ENCODE measurements at places on chromosomes 13 and 19.
A peak's percentile ranks its signal among the peaks of the same experiment; 100 is the strongest.

GRCh38 chr13:24228852-24229458, 68.4 kb downstream of the SPATA13 start:
- DNase-seq, result peak; percentile 66

DNA sequence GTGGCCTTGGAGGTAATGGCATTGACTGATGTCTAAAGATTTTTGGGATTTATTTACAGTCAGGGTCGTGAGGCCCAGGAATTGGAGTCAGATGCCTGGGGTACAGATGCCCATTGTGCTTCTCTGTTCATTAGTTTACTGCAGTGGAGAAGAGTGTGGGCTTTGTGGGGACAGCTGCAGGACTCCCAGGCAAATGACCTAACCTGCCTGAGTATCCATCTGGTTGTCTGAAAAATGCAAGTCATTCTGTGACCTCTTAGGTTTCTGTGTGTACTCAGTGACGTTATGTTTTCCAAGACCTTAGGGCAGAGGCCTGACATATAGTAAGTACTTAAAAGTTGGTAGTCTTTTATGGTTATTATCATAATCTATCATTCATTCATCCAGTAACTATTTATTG, 60.5 kb downstream of the SPATA13 start:
- DNase-seq, result no peak

GRCh38 chr19:27792576-27793127, 1420.3 kb downstream of the UQCRFS1 start:
- no peak for DNase-seq

- DNase-seq, result no peak
Measured at GRCh38 chr19:8355631-8356402, 8.1 kb upstream of the ANGPTL4 start.

GRCh38 chr19:38704488-38705026, 39.7 kb downstream of the CAPN12 start:
- no peak for DNase-seq

DNA sequence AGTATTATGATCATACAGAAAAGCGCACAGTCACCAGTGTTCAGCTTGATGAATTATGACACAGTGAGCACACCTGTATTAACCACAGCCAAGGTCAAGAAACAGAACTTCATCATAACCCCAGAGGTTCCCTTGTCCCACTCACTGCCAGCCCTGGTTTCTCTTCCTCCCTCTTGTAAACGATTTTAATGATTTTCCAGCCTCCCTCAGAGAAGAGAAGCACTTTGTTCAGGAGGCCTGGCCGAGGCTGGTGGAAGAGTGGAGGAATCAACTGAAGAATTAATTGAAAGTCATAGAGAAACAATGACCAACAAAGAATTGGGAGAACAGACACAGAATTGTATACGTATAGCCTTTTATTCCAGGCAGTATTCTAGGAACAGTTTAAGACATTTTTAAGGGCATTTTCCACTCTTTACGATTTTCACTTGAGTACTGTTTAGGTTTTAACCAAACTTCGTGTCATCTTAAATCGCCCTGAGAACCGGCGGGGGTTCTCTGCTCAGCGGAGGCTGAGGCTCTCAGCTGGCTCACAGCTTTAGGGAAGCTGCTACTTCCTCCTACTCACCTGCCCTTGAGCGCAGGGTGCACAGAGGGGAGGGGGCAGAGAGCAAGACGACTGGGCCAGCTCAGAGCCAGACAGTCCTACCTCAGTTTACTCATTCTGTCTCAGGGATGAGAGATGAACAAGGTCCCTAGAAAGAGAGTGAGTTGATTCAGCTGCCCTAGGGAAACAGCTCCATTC, 108.6 kb downstream of the AKAP11 start:
- no peak for DNase-seq

DNA sequence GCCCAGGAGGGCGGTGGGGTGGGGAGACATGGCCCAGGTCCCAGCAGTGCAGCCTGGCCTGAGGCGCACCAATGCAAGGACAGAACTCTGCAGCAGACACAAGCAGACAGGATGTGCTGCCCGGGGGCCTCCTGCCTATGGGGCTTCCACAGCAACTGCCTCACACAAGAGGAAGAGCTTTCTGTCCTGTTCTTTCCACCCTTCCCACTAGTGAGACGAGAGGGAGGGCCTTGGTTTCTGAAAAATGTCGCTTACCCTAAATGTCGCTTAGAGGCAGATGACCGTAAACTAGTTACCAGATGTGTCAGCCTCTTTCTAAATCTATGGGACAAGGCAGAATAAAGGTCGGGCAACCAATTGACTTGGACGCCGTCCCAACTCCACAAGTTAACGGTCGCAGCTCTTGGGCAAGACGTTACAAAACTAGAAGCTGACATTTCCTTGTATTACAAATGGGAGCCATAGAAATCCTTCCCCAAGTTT, at the start of gene LAIR1:
TSS of gene LAIR1 (minus strand) at position 157 of the 483 bp plus-strand sequence. CDS start at position 30, 127 bp downstream.
- DNase-seq, result peak; percentile 65

DNA sequence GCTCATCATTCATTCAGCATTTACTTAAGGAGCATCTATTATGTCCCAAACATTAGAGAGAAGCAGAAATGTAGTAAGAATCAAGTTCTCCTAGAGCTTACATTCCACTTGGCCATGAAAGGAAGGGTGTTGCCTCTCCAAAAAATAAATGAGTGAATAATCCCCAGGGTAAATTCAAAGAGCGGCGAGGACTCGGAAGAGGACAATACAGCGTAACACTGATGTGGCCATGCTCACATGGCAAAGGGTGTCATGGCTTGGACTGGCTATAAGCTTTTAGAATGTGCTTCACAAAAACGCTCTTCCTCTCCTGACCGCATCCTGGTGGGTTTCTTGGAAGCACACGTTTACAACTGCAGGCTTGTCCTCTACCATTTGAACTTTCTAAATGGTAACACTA, 290.2 kb downstream of the IRS2 start:
- DNase-seq, result no peak

DNA sequence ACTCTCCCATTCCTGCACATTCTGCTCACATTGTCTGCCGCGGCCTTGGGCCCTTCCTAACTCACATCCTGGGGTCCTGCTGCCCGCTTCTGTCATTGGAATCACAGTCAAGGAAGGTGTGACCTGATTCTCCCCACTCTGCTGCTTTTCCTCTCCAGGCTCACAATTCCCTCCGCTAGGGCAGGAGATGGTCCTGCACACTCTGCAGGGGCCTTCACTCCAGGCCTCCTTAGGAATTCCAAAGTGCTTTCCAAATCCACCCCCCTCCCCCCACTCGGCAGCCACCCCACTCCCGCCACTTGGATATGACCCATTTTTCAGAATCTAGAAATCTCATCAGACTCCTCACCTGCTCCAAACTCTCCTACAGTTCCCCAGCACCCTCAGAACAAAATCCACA, 3.1 kb upstream of the SLC5A5 start:
- no peak for DNase-seq

DNA sequence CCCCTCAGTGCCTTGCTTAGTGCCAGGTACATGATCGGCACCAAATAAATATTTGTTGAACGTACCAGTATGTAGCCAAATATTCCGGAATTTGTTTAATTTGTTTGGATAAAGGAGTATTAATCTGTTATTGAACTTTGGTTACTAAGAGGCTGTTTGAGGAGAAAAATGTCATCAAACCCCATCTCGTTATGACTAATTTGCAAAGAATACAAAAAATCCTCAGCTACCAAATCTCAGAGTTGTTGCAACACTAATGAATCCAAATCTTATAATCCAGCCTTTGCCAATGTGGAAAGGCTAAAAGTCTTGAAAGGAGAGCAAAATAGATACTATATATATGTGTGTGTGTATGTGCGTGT, 79.5 kb downstream of the KLF5 start:
- DNase-seq, result no peak

GRCh38 chr13:109599901-109600657, 186.3 kb downstream of the IRS2 start:
- DNase-seq, result no peak

DNA sequence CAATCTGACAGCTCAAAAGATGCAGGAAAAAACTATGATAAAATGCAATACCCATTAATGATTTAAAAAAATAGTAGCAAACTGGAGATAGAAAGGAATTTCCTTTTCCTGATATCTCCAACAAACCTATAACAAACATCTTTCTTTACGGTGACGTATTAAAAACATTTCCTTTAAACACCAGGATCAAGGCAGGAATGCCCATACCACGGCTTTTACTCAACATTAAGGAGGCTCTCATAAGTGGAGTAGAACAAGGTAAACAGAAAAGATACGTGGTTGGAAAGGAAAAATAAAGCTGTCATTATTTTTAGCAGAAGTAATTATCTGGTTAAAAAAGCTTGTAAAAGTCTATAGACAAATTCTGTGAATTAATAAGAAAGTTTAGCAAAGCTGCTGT, 61.1 kb downstream of the MIPEP start:
- DNase-seq, result no peak

DNA sequence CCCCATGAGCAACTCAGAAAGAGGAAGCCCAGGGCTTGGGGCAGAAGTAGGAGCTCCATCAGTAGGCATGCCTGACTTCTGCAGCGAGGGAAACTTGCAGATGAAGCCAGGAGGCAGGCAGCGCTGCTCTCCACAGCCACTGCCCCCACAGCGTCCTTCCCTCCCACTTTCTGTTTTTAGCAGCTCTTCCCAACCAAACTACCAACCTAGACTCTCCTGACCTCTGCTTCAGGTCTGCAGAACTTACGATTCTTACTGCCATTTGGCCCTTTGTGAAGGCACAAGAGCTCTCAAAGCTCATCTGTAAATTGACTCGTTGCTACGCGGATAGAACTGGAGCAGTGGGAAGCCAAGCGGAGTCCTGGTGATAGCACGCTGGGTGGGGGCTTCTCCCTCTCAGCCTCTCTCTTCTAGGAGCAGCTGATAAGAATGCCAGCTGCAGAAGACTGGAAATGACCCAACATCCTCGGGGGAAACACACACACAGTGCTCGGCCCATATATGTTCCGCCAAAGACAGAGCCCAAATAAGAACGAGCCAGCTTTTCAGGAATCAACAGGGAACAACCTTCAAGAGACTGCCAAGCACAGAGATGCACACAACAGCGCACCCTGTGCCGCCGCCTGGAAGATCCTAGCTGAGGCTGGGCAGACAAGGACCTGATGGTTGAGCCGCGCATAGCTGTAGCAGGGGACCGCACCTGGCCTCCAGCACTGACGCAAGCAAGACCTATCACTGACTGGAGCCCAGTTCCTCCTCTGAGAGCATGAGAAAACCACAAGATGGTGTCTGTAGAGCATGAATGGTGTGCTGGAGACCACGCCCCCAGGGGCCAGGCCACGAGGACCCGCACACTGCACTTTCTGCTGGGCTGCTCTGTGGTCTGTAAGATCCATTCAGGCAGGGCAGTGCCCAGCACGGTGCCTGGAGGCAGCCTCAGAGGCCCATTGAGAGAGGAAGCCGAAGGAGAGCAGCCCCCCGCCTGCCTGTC, 15.9 kb upstream of the SLC35E1 start:
- peak; percentile 55 for DNase-seq

DNA sequence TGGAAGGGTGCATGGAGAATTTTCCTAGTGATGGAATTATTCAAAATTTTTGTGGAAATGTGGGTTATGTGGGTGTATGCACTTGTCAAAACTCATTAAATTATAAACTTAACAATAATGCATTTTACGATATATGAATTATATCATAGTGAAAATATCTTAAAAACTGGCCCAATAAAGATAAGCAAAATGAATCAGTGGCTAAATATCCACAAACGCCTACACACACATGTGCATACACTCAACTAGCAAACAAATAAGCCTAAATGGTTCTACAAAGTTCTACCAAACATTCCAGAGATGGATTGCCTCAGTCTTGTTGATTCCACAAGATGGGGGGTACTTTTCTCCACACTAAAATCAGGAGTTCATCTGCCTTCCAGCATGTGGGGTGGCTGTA, 349.5 kb downstream of the TSHZ3 start:
- DNase-seq, result no peak

- no peak for DNase-seq
Measured at GRCh38 chr13:73171271-73171682, 112.5 kb downstream of the KLF5 start.

- DNase-seq, result no peak
Measured at GRCh38 chr19:5738423-5738822, 18.0 kb downstream of the CATSPERD start.

DNA sequence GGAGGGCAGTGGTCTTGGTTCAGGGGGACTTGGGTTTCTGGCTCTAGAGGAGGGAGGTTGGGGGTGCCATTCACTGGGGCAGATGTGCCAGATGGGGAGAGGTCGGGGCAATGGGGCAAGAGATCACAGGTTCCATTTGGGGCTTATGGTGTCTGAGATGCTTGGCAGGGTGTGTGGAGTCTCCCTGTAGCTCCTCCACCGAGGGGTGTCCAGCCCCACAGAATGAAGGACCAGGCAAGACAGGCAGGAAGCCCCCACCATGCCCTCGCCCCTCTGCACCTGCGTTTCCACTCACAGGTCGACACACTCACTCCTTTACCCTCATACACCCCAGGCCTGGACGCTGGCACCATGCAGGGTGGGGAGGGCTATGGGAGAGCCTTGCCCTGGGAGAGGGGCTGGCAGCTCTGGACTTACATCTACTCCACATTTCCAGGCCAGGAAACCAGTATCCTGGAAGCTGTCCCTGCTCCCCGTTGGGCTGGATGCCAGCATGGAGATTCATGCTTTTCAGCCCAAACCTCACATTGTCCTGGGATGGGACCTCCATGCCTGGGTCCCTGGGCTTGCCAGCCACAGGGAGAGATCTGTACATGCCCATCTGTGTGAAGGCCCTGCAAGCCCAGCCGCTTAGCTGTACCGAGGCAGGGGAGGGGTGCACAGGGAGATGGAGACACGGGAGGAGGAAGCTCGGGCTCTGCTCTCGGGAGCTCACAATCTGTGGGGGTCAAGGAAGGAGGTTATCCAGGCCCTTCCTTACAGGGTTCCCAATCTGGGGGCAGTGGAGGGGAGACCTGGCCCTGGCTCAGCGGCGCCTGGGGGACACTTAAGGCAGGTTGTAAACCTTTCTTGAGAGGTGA, 77.1 kb downstream of the CHST8 start:
- no peak for DNase-seq

DNA sequence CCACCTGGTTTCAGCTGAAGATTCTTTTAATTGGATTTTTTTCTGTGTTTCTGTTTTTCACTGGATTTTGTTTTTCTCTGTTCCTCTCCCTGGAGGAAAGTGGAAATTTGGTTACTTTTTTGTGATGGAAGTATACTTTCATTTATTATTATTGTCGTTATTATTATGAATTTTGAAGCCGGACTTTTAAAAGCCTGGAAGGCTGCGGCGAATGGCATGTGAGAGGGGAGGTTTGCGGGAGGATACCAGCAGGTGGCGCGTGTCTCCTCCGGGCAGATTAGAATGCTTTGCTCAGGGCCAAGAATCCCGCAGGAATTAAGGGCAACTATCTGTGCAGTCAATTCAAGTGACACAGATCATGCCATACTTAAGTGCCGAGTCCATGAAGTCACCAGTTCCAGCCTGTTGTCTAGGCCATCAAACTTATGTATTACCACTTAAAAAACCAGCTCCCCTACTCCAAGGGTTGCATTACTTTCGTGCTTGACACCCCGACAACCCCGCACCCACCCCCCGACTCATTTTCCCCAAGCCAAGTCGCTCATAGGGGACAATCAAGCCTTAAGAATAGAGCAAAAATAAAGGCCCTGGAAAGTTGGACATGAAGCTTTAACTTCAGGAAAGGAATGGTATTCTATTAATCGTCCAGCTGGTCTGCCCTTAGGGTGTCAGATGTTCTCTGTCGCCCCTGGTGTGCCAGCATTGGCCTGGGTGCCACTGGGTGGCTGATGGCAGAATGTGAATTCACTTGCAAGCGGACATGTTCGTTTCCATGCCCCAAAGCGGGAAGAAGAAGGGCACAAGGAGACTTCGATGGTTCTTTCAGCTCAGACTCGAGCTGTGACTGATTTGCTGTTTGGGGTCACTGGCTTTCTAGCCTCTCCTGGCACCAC, 1.3 kb upstream of the LRCH1 start:
- peak; percentile 53 for DNase-seq

GRCh38 chr19:18401580-18402112, 4.2 kb upstream of the LRRC25 start:
- no peak for DNase-seq

GRCh38 chr19:34677386-34678084, at the start of gene ZNF302:
TSS of gene ZNF302 (plus strand) at chr19:34677678. CDS start at chr19:34678805, 1,127 bp downstream.
- peak; percentile 93 for DNase-seq
